ENCODE measurements at places on chromosomes 5 and 9. TPM values are rescaled to one million over a fixed set of nuclear protein-coding genes. Genes with fewer than 3 reads are reported as not detected.

GRCh38 chr5:32307769-32308194 lies 5.0 kb downstream of the MTMR12 start:
- no peak for DNase-seq

DNA sequence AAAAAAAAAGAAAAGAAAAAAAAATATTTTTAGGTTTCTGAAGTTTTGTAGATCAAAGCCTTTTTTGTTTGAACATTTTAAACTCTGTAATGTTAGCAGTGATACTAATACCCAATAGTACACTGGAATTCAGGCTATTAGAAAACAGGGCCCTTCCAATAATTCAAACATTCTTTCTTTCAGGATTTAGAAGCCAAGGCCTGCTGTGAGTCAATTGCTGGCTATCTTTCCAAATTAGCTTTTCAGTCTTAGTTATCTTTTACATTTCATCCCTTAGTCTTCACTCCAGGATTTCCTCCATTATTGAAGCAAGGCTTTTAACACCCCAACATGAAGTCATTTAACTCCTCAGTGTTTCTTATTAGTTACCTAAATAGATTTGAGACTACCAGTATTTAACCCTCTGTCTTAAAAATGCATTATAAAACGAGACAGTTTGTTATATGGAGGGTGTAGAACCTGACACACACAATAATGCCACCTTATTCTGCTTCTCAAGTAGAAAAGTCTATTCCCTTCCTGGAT lies 951.9 kb upstream of the DMAC1 start:
- DNase-seq, result no peak

- DNase-seq, result no peak
These were observed 93.3 kb downstream of the TMEM174 start for GRCh38 chr5:73266176-73266738.

- no peak for DNase-seq
These were observed 7.3 kb upstream of the RHOBTB3 start for GRCh38 chr5:95723632-95724369.

The ADRB2 gene
- 0.54 TPM for total RNA-seq

All from activated T-cell treated with anti-CD3 and anti-CD28 coated beads, Interleukin-2, amount 50 U/mL, for 4 hours (primary cell).